A549 (cell line): ENCODE measurements at places on chromosomes 12 and 14. TPM values are rescaled to one million over a fixed set of nuclear protein-coding genes. Genes with fewer than 3 reads are reported as not detected.

NGB gene
- not detected in 3 replicates for polyA plus RNA-seq

TAS2R43 gene
- not detected in 3 replicates for polyA plus RNA-seq

GPD1 gene
- 0.07 to 0.13 TPM (median 0.10 TPM) in 3 replicates for polyA plus RNA-seq

GSC gene
- 0.17 to 0.26 TPM (median 0.20 TPM) in 3 replicates for polyA plus RNA-seq

BDKRB1 gene
- 2.6 to 3.3 TPM (median 2.8 TPM) in 3 replicates for polyA plus RNA-seq

ANKS1B gene
- polyA plus RNA-seq = 0.80 to 1.5 TPM (median 1.1 TPM) in 3 replicates

ALDH2 gene
- polyA plus RNA-seq = 75.8 to 97.5 TPM (median 84.9 TPM) in 3 replicates

BICDL1 gene
- polyA plus RNA-seq = 2.6 to 3.8 TPM (median 3.5 TPM) in 3 replicates

ACYP1 gene
- 30.0 to 34.3 TPM (median 33.3 TPM) in 3 replicates for polyA plus RNA-seq

ZDHHC22 gene
- polyA plus RNA-seq = 0.16 to 0.28 TPM (median 0.23 TPM) in 3 replicates

PLEKHD1 gene
- 0.03 to 0.05 TPM (median 0.04 TPM) in 3 replicates for polyA plus RNA-seq

ITGB7 gene
- 0.54 to 0.66 TPM (median 0.64 TPM) in 3 replicates for polyA plus RNA-seq

WNT5B gene
- polyA plus RNA-seq = 1.0 to 1.6 TPM (median 1.5 TPM) in 3 replicates

KRT73 gene
- polyA plus RNA-seq = not detected in 3 replicates

DNAH10 gene
- 0.14 to 0.37 TPM (median 0.37 TPM) in 3 replicates for polyA plus RNA-seq

MYF5 gene
- not detected in 3 replicates for polyA plus RNA-seq

PMCH gene
- not detected in 3 replicates for polyA plus RNA-seq

RAD51AP1 gene
- 26.5 to 32.1 TPM (median 30.6 TPM) in 3 replicates for polyA plus RNA-seq

SMIM41 gene
- not detected in 3 replicates for polyA plus RNA-seq

RNASE3 gene
- polyA plus RNA-seq = not detected in 3 replicates

TMEM52B gene
- 0.05 to 0.08 TPM (median 0.05 TPM) in 3 replicates for polyA plus RNA-seq

ABHD12B gene
- not detected in 3 replicates for polyA plus RNA-seq

DAO gene
- polyA plus RNA-seq = not detected in 3 replicates

TUBA1A gene
- polyA plus RNA-seq = 218 to 241 TPM (median 222 TPM) in 3 replicates

ASIC1 gene
- polyA plus RNA-seq = 6.2 to 8.5 TPM (median 6.7 TPM) in 3 replicates

DCN gene
- polyA plus RNA-seq = not detected in 3 replicates

PXMP2 gene
- 18.7 to 20.0 TPM (median 19.4 TPM) in 3 replicates for polyA plus RNA-seq

CPNE8 gene
- polyA plus RNA-seq = 7.5 to 8.0 TPM (median 7.6 TPM) in 3 replicates

PLEK2 gene
- 13.0 to 16.1 TPM (median 14.6 TPM) in 3 replicates for polyA plus RNA-seq

SERPINA9 gene
- polyA plus RNA-seq = not detected in 3 replicates

B4GALNT1 gene
- 33.2 to 35.1 TPM (median 33.4 TPM) in 3 replicates for polyA plus RNA-seq

UTP20 gene
- 11.7 to 14.6 TPM (median 12.6 TPM) in 3 replicates for polyA plus RNA-seq

RFLNA gene
- polyA plus RNA-seq = not detected in 3 replicates

OR4E1 gene
- not detected in 3 replicates for polyA plus RNA-seq

CIPC gene
- polyA plus RNA-seq = 8.9 to 9.6 TPM (median 8.9 TPM) in 3 replicates

MYH7 gene
- not detected in 3 replicates for polyA plus RNA-seq

KRT6C gene
- not detected in 3 replicates for polyA plus RNA-seq

TAS2R31 gene
- 0.17 to 0.30 TPM (median 0.28 TPM) in 3 replicates for polyA plus RNA-seq

MUCL1 gene
- not detected in 3 replicates for polyA plus RNA-seq

ALKBH2 gene
- 54.8 to 57.7 TPM (median 55.0 TPM) in 3 replicates for polyA plus RNA-seq

CCDC60 gene
- not detected in 3 replicates for polyA plus RNA-seq

SIX4 gene
- 2.2 to 2.3 TPM (median 2.3 TPM) in 3 replicates for polyA plus RNA-seq

MAP3K9 gene
- polyA plus RNA-seq = 5.3 to 6.1 TPM (median 5.4 TPM) in 3 replicates

OR6C65 gene
- polyA plus RNA-seq = not detected in 3 replicates

ADAMTS20 gene
- polyA plus RNA-seq = not detected in 3 replicates
